Fibroblast of skin of right biceps (primary cell): ENCODE measurements at places on chromosomes 1 and 21.

DNA sequence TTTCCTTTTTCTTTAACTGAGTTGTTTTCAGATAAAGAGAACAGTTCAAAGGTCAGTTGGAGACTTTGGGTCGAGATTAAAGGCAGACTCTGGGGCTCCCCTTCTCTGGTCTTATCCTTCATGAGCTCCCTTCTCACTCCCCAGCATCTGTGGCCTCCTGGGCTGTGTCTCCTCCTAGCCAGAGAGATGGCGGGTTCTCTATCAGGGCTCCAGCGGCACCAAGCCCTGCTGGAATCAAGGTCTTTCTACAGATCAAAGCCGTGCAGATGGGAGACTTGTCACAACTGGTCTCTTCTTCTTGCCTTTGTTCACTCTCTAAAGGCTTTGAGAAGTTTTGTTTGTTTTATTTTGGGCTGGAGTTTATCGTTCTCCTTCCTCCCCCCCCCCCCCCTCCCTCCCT lies 373.7 kb upstream of the C1orf174 start:
- DNase-seq: no peak

GRCh38 chr1:58041621-58042020 lies 504.9 kb downstream of the OMA1 start:
- DNase-seq: no peak

- DNase-seq: no peak
Observed at GRCh38 chr1:15308621-15309027, 61.6 kb downstream of the FHAD1 start.

- no peak for DNase-seq
Observed at GRCh38 chr1:42669936-42670335, 11.7 kb downstream of the PPIH start.

GRCh38 chr1:88404582-88404981 lies 279.5 kb upstream of the PKN2 start:
- no peak for DNase-seq

- DNase-seq: peak; percentile 44
Observed at GRCh38 chr1:215986401-215986800, 419.3 kb downstream of the KCTD3 start.

DNA sequence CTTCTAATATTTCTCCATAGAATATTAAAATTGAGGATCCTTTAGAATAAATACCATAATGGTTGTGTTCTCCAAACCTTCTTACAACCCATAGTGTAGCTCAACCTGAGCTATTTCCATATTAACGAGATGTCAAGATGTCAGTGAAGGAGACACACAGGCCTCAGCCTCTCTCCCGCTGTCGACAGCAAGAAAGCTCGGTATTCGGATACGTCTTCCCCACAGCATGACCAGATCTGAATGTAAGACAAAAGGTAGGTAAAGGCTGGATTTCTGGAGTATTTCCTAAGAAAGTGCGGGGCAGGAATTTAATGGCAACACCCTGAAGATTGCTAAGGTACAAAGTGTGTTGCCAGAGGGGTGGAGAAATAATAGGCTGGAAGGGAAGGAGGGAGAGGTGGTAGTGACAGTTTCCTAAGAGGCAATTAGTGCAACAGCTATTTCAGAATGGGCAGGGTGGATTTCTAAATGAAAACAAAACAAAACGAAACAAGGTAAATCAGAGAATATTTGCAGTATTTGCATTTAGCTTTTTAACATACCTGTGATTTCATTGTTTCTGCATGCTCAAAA lies 1.7 kb downstream of the ADSS2 start:
- DNase-seq: no peak

DNA sequence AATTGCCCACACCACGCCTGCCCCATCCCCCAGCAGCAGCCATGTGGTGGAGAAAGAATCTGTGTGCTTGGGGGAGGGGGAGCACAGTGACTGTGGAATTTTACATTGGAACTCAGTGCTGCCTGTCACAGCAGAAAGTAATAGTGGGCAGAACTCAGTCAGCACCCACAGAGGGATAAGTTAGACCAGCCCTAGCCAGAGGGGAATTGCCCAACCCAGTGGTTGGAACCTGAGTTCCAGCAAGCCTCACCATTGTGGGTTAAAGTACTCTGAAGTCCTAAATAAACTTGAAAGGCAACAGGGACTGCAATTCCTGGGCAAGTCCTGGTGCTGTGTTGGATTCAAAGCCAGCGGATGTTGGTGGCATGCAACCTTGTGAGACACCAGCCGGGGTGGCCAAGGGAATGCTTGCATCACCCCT lies 88.8 kb downstream of the MRPL39 start:
- peak; percentile 52 for DNase-seq

DNA sequence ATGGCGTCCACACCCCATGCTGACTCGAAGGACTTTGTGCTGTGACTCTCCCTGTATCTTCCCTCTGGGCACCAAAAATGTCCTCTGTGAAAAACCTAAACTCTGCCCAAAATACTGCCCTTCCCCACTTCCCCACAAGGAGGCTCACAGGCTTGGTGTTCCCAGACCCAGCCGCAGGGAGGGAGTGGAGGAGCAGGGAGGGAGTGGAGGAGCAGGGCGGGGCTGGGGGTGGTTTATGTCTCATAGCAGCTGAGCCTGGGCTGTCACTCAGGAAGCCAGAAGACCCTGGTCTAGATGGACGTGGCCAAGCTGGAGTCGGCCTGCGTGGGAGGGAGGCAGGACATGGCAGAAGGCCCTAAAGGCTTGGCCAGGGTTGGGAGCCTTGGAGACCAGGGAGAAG lies 461.7 kb downstream of the PTPRU start:
- peak; percentile 72 for DNase-seq

DNA sequence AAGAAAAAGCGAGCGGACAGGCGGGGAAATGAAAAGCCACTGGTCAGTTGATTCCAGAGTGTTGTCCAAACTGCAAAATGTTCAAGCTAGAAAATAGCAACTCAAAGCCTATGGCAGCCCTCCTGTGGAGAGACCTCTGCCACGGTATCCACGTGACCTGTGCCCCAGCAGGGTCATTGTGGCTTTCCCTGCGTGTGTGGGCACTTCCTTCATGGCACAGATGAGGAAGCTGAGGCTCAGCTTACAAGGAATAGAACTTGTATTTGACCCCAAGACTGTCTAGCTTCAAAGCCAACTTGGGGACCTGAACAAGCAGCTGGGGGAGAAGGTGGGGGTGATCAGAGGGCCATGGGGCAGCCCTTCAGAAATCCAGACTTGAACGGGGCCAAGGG lies 15.6 kb upstream of the PLEKHG5 start:
- no peak for DNase-seq

- DNase-seq: peak; percentile 61
Observed at GRCh38 chr1:172112576-172112975, 271.3 kb downstream of the DNM3 start.

GRCh38 chr1:43383449-43383848 lies 6.2 kb downstream of the MED8 start:
- DNase-seq: no peak

- DNase-seq: no peak
Observed at GRCh38 chr1:199287206-199287605, 648.4 kb downstream of the PTPRC start.

- DNase-seq: peak; percentile 37
Observed at GRCh38 chr1:102531036-102531435, 534.3 kb upstream of the OLFM3 start.

DNA sequence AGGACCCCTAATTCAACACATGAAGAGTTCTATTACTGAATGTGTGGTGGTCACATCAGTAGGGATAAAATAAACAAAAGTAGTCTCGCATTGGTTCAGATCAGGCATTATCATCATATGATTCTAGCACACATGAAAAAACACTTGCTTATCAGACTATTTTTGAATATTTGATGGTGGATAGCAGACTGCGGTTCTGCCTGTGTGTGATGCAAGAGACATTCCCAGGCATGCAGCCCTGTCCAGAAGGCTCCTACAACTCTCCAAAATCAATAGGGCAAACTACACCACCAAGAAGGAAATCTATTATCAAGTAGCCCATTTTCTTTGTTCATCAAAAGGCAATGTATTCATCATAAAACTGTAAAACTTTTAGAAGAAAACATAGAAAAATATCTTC lies 304.7 kb downstream of the DUSP10 start:
- no peak for DNase-seq

GRCh38 chr1:89894210-89895201 lies 73.7 kb downstream of the LRRC8D start:
- DNase-seq: peak; percentile 96

DNA sequence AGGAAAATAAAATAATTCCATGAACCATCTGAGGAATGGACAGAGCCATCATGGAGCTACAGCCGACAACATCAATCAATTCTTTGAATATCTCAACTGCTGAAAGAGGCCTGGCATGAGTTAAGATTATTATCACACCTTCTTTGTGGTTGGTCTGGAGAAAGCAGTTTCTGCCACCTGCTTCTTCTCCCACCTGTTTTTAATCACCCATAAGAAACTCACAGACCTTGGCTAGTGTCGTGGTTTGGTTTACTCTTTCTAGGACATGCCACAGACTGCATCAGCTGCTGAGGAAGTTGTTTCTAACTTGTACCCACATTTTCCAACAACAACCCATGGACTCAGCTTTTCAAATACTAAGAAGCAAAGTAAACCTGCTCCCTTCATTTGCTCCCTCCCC lies 65.6 kb downstream of the NTPCR start:
- DNase-seq: no peak

DNA sequence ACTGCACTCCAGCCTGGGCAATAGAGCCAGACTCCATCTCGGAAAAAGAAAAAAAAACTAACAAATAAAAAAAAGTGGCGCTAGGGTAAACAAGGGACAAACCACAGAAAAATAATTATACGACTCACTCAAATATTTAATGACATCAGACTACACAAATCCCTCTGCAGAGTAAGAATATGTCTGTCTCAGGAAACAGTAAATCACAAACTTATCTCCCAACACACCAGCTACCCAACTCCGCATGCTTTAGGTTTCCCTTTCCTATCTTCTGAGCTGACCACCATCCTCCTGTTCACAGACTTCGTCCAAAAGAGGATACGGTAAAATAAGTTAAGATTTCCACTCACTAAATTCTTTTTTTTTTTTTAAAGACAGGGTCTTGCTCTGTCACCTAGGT lies 16.2 kb downstream of the WDR47 start:
- peak; percentile 34 for DNase-seq

- DNase-seq: no peak
Observed at GRCh38 chr1:209886219-209886536, 51.8 kb upstream of the SYT14 start.

DNA sequence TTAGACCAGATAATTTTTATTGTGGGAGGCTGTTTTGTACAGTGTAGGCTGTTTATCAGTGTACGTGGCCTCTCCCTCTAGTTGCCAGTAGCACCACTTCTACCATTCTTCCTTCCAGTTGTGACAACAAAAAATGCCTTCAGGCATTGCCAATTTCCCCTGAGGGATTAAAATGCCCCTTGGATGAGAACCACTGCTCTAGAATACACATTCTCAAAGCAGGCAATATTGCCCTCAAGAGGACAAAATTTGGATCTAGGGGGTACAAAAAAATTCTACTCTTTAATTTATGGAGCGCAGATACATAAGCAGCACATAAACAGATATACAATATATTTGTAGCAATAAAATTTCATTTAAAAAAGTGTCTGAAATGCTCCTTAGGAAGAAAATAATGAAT lies 674.6 kb downstream of the PTPRC start:
- no peak for DNase-seq

- no peak for DNase-seq
Observed at GRCh38 chr1:36818771-36819170, 215.5 kb downstream of the GRIK3 start.

- DNase-seq: peak; percentile 79
Observed at GRCh38 chr1:151574575-151575529, 34.7 kb downstream of the TUFT1 start.

DNA sequence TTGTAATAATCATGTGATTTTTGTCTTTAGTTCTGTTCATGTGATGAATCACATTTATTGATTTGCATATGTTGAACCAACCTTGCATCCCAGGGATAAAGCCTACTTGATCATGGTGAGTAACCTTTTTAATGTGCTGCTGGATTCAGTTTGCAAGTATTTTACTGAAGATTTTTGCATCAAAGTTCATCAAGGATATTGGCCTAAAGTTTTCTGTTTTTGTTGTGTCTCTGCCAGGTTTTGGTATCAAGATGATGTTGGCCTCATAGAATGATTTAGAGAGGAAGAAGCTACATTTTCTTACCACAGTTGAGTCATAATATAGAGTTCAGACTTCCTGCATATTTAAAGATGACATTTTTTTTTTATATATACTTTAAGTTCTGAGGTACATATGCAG lies 455.9 kb downstream of the PLPP3 start:
- peak; percentile 91 for DNase-seq

GRCh38 chr1:234550341-234551031 lies 59.5 kb downstream of the IRF2BP2 start:
- no peak for DNase-seq

GRCh38 chr1:107277022-107277421 lies 136.2 kb downstream of the NTNG1 start:
- DNase-seq: peak; percentile 53

GRCh38 chr1:47847763-47848162 lies 149.4 kb downstream of the TRABD2B start:
- DNase-seq: no peak

DNA sequence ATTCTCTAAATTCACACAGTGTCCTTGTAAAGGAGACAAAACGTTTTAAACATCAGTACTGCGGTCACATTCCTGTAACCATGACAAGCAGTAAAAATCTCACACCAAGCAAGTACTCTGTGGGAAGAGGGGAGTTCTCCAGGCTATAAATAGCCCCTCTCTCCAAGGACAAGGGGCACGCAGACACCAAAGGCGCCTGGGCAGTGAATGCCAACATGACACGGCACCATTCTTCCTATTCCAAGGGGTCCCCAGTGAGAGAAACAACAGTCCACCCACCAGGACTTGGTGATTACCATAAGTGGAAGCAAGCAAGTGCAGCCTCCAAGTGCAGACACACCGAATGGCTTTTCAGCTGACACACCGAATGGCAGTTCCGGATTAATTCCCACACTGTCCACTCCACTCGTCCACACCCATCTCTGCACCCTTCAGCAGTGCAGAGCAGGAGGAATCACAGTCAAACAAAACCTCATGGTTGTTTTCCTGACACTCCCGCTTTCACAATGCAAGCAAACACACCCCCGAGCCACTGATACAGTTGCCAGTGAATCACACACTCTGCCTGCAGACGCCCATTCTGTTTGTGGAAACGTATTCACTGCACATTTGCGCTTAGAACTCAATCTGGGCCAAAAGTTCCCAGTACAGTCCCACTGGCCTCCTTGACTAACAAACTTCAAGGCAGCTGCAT lies 1.8 kb downstream of the PTTG1IP start:
- DNase-seq: peak; percentile 53

GRCh38 chr1:204207136-204207616 lies 6.6 kb downstream of the GOLT1A start:
- DNase-seq: peak; percentile 34

- DNase-seq: peak; percentile 86
Observed at GRCh38 chr1:91804546-91805023, 81.4 kb downstream of the TGFBR3 start.

DNA sequence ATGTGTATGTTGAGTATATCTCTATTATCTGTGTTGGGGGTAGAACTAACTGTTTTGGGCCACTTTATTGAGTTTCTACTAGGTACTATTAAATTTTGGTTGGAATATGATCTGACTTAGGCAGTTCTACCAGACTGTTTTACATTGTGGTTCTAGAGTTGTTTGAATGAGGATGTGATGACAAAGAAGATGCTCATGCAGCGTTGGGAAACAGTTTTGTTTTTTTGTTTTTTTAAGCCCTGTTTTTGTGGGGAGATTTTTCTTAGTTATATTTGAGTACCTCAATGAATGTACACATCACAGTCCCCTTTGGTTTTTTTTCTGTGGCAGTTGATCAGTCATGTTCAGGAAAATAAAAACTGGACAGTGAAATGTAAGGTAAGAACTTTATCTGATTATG lies 40.1 kb downstream of the TMED5 start:
- DNase-seq: no peak

GRCh38 chr1:230270559-230271281 lies 155.4 kb downstream of the PGBD5 start:
- DNase-seq: peak; percentile 15
